ENCODE measurements at places on chromosomes 6 and 20. TPM values are rescaled to one million over a fixed set of nuclear protein-coding genes. Genes with fewer than 3 reads are reported as not detected.
A peak's percentile ranks its signal among the peaks of the same experiment; 100 is the strongest.

DNA sequence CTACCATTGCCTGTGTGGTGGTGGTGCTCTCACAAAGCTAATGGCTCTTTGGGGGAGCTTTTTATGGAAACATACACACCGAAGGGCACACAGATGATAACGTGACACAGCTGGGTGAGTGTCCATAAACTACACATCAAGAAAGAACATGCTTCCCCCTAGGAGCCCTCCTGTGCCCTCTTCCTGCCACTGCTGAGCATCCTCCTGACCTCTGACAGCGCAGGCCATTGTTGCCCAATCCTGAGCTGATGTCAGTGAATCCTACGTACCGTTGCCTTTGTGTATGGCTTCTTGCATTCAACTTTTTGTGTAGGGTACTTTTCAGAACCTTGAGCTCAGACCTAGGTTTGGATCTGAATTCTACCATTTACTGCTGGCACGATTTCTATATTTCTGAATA is 65.8 kb upstream of the SLC22A1 start:
- no peak for DNase-seq

DNA sequence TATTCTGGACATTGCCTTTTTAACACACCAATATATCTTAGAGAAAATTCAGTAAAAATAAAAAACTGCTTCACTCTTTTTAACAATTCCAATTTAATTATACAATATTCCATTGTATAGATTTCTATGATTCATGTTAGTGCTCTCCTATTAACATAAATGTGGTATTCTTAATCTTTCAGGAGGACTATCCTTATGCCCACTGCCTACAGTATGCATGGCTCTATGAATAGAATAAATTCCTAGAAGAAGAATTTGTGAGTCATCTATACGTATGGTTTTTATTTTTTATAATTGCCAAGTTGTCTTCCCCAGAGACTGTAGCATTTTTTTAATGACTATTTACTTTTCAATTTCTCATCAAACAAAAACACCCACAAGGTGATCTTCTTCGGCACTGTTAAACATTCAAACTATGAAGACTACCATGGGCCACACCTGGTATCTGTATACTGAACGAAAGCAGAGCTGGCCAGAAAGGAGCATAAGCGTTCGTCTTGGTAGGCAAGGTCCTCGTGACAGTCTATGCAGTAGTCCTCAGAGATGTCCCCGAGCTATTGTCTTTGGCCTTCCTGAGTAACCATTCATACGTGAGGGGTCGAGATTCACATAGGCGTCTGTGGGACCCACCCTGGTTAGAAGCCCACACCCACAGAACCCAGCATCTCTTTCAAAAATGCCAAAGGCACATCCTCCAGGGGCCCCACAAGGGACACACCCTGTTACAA is 74.6 kb downstream of the KIF16B start:
- no peak for DNase-seq

GRCh38 chr20:32204205-32205109 is 3.1 kb downstream of the PLAGL2 start:
- peak; percentile 70 for DNase-seq

The FAM83B gene
- 13.5 TPM for total RNA-seq

- no peak for DNase-seq
Measured at GRCh38 chr20:1324598-1325172, 4.3 kb downstream of the SDCBP2 start.

The TLDC2 gene
- 0.50 TPM for total RNA-seq

DNA sequence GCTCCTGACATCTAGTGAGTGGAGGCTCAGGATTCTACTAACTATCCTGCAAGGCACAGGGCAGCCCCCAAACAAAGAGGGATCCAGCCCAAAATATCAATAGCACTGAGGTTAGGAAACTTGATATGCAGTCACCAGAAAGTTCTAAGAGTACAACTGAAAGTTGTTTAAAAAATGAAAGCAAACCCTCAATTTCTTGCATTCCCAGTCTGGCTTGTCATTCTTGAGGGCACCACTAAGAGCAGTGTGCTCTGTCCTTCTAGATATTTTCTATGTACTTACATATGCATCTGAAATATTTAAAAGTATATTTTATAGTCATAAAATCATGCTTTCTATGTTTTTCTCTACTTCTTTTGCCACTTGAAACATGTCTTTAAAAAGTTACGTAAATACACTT is 35.9 kb downstream of the CST8 start:
- no peak for DNase-seq

DNA sequence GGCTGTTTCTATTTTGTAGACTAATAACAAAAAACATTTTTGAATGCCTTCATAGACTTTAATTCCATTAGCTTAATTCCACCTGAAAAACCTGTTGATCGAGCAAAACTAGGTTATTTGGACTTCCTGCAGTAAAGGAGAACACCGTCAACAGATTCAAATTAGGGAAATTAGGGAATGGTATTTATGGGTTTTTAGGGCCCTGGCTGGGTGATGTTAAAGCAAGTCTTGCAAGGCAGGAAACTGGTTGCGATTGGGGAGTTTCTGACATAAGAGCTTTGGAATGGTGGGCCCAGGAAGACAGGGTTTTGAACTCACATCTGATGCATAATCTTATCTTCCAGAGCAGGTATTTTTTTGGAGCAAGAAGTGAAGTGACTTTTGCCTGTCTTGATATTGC is 40.1 kb upstream of the TFAP2C start:
- DNase-seq = no peak

- peak; percentile 25 for DNase-seq
Measured at GRCh38 chr6:21163110-21163837, 430.3 kb upstream of the SOX4 start.

The CDH26 gene
- total RNA-seq = not detected

DNA sequence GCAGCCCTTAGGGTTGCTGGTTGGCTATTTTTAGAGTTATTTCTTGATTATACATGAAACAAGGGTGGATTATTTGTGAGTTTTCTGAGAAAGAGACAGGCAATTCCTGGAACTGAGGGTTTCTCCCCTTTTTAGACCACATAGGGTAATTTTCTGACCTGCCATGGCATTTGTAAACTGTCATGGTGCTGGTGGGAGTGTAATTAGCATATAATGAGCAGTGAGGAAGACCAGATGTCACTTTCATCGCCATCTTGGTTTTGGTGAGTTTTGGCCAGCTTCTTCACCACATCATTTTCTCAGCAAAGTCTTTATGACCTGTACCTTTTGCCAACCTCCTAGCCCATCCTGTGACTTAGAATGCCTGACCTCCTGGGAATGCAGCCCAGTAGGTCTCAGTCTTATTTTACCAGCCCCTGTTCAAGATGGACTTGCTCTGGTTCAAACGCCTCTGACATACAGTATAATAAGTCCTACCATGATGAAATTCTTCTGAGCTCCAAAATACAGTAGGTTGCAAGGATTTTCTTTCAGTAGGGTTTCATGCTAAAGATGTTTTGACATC is 117.1 kb downstream of the ISM1 start:
- no peak for DNase-seq

- DNase-seq = no peak
Measured at GRCh38 chr6:108744244-108744972, 103.8 kb upstream of the ARMC2 start.

GRCh38 chr20:48298433-48298832 is 513.2 kb upstream of the SULF2 start:
- DNase-seq = no peak
